Fibroblast of mammary gland (primary cell): ENCODE measurements at places on chromosomes 12 and 14.
A peak's percentile ranks its signal among the peaks of the same experiment; 100 is the strongest.

- peak; percentile 70 for DNase-seq
Observed at GRCh38 chr12:13864081-13864673, 117.2 kb downstream of the GRIN2B start.

DNA sequence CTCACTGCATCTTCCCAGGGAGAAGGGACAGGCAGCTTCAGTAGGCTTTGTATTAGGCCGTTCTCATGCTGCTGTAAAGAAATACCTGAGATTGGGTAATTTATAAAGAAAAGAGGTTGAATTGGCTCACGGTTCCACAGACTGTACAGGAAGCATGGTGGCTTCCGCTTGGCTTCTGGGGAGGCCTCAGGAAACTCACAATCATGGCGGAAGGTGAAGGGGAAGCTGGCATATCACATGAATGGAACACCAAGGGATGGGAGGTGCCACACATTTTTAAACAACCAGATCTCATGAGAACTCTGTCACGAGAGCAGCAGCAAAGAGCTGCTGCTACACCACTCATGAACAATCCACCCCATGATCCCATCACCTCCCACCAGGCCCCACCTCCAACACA, 182.2 kb upstream of the SFSWAP start:
- no peak for DNase-seq

- DNase-seq: peak; percentile 45
Observed at GRCh38 chr14:64760146-64760755, 56.0 kb downstream of the PLEKHG3 start.

DNA sequence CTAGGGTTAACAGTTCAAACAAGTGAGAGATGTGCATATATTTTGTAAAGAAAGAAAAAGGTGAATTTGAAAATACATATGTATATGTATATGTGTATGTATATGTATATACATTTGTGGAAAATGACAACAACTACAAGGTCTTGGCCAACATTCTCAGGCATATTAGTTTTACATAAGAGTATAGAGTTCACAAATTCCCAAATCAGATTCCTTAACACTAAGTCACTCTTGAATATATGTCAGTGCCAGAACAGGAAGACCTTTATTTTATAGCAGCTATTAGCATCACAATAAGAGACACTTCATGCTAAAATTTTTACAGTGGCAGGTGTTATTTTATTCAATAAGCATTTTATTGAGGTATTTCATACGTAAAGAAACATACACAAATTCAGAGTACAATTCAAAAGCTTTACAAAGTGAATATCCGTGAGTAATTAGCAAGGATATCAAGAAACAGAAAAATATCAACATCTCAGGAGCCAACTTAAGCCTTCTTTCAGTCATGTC, 179.7 kb downstream of the SLC6A15 start:
- DNase-seq: no peak

DNA sequence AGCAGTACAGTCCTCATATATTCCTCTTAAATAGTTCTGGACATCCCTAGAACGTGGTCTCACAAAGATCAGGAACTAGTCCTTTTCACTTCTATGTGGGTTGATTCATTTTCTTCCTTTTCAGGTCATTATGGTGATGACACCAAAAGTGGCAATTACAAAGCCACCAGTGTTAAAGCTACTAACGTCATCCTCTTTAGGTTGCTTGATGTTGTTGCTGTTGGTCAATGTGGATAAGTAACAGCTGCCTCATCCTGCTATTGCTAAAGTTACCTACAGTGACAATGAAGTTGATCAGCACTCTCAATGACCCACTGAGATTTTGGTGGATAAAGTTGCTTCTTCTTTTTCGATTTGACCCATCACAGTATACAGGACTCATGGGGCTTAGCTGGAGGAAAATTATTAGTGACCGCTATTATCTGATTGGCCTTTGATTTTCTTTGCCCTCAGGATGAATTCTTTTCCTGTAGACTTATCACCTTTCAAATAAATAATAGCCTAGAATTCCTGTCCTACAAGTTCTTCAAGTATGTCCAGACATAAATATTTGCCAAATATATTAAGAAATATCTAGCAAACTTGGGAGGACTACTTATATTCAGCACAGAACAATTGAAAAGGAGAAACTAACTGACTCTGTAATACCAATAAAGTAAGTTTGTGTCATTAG, 54.0 kb upstream of the ATP2B1 start:
- no peak for DNase-seq

- peak; percentile 88 for DNase-seq
Observed at GRCh38 chr12:6372403-6373003, 2.9 kb downstream of the SCNN1A start.

GRCh38 chr12:49983892-49984291, 11.1 kb downstream of the AQP6 start:
- DNase-seq: peak; percentile 85

GRCh38 chr14:102430212-102430908, 67.6 kb downstream of the TECPR2 start:
- no peak for DNase-seq

DNA sequence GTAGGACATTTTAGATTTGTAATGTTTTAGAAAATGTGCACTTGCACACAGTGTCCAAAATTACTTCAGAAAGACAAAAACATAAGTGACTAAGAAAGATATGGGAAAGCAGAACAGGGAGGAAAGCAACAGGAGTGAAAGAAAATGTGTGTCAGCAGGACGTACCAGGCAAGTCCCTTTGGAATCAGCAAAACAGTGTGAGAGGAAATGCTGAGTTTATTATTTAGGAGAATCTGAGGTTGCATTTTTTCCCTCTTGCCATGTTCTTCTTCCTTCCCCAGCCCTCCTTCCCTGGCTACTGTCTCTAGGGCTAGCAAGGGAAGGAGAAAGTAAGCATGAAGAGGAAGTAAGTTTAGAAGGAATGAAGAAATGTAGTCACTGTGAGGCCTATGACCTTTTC, 67.7 kb upstream of the CD163 start:
- DNase-seq: peak; percentile 16

GRCh38 chr12:93829016-93829415, 151.8 kb downstream of the CRADD start:
- no peak for DNase-seq

DNA sequence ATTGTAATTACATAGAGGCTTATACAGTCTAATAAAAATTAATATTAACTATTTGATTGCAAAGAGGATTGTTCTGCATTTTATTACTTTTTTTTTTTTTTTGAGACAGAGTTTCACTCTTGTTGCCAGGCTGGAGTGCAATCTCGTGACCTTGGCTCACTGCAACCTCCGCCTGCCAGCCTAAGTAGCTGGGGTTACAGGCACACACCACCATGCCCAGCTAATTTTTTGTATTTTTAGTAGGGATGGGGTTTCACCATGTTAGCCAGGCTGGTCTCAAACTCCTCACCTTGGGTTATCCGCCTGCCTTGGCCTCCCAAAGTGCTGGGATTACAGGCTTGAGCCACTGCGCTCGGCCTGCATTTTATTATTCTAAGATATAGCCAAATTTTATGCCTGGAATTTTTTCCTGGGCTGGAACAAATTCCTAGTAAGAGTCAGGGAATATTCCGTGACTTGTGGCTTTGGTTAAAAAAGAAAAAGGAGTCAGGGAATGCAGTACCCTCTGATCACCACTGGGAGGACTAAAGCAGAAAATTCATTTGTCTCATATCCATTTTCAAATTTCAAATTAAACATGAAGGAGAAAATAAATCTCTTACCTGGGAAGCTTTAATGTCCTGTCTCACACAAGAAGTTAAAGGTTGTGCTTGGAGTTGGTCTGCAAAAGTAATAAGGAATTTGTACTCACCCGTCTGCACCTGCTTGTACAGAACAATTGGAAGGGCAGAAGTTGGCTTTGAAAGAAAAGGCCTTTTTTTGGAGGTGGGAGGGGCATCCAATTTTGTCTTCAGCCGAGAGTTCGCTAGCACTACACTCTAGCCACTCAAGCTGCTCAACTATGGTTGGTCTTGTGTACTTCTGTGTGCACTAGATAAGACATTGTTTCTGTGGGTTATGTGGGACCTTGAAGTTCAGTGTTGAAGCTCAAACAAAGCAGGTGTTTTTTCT, 8.7 kb downstream of the MARK3 start:
- peak; percentile 65 for DNase-seq

GRCh38 chr14:72532686-72533454, 361.0 kb downstream of the DPF3 start:
- no peak for DNase-seq

DNA sequence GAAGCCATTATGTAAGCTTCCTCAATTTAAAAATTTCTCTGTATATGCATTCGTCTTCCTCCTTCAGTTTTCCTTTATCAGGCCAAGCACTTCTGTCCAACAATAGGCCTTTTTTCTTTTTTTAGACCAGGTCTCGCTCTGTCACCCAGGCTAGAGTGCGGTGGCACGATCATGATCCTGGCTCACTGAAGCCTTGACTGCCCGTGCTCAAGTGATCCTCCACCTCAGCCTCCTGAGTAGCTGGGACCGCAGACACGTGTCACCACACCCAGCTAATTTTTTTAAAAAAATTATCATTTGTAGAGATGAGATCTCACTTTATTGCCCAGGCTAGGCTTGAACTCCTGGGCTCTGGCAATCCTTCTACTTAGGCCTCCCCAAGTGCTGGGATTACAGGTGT, 25.8 kb downstream of the TAOK3 start:
- no peak for DNase-seq

DNA sequence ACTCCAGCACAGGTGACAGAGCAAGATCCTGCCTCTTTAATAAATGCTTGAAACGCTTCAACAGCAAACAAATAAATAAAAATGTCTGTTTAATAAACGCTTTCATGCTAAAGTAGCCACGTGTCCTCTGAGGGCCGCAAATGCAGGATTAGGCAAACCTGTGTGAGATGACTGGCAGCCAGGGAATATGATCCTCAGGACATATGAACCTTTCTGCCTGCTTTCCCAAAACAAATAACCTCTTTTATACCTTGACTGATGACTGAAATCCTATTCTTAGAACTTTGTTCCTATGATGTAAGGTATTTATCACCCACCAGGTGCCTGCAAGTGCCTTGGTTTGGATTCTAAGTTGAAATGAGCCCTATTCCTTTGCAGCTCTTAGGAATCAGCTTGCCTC, 14.5 kb upstream of the FLVCR2 start:
- DNase-seq: no peak

DNA sequence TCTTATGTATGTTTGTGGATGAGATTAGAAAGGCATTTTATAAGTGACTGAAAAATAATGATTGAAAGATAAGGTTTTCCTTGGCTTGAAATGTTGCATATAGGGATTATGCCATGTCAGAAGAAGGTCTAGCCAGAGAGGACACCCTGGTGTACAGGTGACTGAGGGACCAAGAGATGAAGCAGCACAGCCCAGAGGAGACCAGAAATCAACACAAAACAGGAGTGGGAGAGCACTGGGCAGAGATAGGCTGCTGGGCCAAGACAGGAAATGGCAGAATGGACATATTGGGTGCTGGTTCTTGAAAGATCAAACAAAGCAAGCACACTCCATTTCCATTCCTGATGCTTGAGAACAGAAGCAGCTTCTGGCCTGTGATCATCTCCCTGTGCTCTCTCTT, 24.4 kb upstream of the FRMD6 start:
- DNase-seq: no peak

- DNase-seq: peak; percentile 70
Observed at GRCh38 chr14:68522510-68523325, 270.1 kb downstream of the ZFP36L1 start.
